ENCODE measurements at places on chromosomes 1 and 21. TPM values are rescaled to one million over a fixed set of nuclear protein-coding genes. Genes with fewer than 3 reads are reported as not detected.
A peak's percentile ranks its signal among the peaks of the same experiment; 100 is the strongest.

DNA sequence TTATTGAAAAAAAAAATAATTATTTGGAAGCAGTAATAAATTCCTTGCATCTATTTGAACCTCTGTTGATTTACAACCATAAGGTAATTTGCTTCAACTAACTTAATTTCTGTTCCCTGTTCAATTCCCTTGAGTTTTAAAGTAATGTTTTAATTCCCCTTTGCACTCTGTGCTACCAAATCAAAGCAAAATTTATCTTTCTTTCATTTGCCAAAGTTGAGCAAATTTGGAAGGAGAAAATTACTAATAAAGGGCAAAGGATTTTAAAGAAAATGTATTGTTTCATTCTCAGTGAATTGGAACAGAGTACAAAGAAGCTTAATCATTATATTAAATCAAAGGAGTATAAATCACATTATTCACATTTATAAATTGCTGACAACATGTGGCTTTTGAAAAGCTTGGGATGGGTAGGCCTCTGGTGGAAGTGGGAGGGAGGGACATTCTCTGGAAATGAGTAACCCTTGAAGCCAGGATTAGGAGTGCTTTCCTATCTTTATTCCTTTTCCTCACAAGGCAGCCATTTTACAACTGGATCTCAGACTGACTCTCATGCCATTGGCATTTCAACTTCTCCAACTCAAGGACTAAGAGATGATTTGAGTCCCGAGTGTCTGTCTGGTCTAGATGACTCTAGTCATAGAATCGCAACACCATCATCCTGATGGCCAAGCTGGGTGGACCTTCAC is 331.6 kb upstream of the DUSP10 start:
- DNase-seq = no peak

DNA sequence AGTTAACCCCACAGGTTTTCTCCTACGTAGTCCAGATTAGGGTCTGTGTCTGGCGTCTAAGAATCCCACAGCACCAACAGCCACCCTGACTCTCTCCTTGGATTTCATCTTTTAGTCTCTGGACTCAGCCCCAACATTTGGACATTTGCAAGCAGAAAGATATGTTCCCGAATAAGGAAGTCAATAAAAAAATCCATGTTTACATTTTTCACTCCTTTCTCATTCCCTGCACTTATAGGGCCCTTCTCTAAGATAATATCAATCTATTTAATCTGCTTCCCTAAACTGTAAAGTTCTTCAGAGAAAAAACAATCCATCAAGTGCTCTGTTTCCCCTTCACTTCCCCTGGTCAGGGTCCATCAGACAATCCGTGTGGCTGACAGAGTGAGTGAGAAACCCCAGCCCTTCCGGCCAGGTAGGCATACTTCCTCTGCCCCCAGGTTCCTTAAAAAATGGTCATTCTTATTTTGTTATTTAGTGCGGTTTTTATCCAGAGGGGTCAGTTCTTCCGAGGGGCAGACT is 105.9 kb upstream of the CDC42BPA start:
- DNase-seq = no peak

GRCh38 chr1:193104907-193105820 is at the start of gene GLRX2:
Gene GLRX2 (minus strand): TSS chr1:193105414. CDS start chr1:193105382, 32 bp downstream.
- DNase-seq = peak; percentile 71

DNA sequence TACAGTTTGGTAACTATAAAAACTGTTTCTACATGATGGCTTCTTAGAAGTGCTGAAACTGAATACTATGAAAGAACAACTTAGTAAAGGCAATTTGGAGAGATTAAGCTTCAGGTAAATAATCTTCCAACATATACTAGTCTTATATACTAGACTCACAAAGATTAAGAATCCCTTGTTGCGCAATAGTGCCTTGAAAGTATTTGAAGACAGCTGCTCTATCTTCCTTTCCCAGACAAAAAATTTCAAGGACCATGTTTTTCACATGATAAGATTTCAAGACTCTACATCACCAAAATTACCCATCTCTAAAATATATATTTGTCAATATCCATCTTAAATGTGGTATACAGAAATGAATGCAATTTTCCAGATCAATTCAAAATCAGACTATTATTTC is 37.7 kb upstream of the ASPM start:
- DNase-seq = no peak

GRCh38 chr1:189550498-189550897 is 927.2 kb downstream of the BRINP3 start:
- no peak for DNase-seq

GRCh38 chr1:46302641-46303037 is 777 bp downstream of the LRRC41 start:
- DNase-seq = no peak

DNA sequence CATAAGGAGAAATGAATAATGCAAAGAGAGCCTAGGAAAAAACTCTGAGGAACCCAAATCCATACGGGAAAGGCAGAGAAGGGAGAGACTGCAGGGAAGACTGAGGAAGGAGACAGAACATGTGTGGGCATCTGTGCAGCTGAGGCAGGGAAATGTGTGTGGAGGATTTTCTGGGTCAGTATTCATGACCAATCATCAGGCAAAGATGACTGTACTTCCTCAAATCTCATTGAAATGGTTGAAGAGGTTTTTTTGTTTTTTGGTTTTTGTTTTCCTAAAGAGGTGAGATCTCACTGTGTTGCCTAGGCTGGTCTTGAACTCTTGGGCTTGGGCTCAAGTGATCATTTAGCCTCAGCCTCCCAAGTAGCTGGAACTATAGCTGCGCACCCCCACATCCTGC is 15.7 kb downstream of the DIP2A start:
- no peak for DNase-seq

- no peak for DNase-seq
Measured at GRCh38 chr1:73755649-73756048, 442.3 kb downstream of the LRRIQ3 start.

DNA sequence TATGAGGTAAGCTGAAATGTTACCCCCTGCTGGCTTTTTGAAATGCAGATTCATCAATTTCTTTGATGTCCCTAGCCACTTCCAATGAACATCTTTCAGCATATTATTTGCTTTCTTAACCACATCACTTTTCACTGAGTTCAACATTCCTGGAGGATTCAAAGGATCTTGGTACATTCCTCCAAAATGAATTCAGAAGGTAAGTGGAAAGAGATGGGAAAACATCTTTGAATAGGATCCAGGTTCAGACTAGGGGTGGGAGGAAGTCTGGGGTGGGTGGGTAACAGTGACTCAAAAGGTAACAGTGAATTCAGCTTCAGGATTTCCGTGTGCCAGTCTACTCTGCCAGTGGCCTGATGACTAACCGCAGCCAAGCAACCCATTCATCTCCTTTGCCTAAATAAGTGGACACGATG is 180.7 kb downstream of the ZC3H11B start:
- DNase-seq = no peak

- DNase-seq = no peak
Measured at GRCh38 chr1:15902882-15903281, 55.4 kb downstream of the SPEN start.

DNA sequence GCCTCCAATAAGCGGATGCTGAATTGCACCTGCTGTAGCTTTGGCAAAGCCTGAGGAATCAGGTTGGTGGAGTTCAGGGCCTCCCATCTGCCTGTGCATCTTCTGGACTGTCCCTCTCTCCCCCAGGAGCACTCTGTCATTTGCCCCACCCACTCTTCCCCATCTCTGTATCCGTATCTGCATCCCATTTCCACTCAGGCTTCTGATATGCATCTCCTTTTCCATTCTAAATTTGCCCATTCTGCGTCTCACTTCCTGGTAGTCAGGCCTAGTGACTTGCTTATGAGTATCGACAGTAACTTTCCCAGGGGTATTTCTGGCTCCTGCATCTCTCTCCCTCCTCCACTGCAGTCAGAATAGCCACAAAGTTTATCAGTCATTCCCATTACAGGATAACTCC is 15.6 kb downstream of the MR1 start:
- no peak for DNase-seq

GRCh38 chr1:175250027-175250426 is 57.5 kb upstream of the KIAA0040 start:
- DNase-seq = no peak

DNA sequence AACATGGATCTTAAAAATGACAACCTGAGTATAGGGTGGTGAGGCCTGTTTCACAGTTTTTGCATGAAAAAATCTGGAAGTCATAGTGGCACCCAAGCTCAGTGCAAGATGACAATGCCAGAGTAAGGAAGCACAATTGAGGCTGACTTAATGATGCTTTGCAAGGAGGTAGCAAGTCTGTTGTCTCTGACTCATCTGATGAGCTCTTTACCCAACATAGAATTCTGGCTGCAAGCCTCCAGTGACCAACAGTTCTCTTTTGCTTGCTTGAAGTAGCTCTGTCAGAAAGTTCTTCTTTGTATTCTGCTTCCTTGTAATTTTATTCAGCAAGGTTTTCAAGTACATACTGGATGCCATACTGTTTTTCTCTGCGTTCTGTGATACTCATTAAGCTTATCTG is 117.1 kb downstream of the FOXD2 start:
- no peak for DNase-seq

DNA sequence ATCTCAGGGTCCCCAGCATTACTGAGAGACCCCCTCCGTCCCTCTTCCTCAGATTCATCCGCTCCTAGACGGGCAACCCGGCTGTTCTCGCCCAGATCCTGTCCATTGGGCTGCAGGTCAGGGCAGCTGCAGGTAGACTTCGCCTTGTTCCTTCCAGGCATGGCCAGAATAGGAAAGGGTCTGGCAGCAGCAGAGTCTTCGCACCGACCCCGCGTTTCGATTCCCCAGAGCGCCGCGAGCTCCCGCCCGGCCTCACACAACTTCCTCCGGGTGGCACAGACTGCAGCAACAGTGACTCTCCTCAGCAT is 265 bp downstream of the NRDC start:
- DNase-seq = no peak

DNA sequence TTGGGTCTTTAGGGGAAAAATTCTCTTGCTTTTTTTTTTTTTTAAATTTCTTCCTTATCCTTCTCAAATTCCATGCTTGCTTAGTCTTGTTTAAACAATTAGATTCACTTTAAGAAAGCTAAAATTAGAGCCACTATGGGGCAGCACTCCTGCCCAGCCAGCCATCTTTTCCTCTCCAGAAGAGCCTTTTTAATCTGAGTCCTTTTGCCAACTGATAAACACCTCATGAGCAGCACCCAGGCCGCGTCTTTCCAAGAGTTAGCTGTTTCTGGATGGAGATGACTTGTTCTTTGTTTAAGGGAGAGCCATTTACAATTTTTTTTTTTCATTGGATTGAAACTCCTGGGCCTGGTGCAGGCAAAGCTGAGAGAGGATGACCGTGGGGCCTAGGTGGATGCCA is 53.3 kb upstream of the TSPAN2 start:
- no peak for DNase-seq

DNA sequence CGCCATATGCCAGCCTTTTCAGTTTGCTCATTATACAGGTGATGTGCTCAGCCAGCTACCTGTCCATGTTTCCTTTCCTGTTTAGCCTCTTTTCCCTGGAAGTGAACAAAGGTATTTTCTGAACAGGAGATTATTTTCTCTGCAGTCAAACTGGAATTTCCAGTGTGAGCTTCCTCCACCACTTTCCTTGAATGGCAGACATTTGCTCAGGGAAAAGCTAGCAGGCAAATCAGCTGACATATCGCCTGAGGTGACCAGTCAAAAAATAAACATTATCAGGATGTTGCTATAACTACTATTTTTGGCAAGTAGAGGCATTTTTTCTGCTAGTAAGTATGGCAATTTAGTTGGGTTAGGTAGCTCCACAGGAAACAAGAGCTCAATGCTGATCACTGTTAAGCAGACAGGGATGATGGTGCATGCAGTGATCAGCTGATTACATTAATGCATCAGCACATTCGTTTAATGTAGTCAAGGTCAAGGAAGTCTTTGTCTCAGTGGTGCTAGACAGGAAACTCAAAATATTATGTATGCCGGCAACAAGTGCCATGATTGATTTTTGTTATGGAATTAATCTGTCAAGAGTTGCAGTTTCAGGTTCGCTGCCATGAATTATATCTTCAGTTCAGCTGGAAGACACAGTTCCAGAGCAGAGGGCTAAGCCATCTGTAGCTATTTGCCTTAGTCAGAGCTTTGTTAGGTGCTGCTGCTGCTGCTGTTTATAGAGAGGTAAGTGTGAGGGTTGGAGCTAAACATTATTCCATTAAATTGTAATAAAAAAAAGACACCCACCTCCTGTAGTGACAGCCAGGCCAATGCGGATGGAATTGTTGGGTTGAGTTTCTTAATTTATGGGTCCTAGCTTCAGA is 179.7 kb upstream of the ST6GALNAC5 start:
- DNase-seq = no peak

- no peak for DNase-seq
Measured at GRCh38 chr21:46064870-46065214, 33.1 kb upstream of the COL6A2 start.

DNA sequence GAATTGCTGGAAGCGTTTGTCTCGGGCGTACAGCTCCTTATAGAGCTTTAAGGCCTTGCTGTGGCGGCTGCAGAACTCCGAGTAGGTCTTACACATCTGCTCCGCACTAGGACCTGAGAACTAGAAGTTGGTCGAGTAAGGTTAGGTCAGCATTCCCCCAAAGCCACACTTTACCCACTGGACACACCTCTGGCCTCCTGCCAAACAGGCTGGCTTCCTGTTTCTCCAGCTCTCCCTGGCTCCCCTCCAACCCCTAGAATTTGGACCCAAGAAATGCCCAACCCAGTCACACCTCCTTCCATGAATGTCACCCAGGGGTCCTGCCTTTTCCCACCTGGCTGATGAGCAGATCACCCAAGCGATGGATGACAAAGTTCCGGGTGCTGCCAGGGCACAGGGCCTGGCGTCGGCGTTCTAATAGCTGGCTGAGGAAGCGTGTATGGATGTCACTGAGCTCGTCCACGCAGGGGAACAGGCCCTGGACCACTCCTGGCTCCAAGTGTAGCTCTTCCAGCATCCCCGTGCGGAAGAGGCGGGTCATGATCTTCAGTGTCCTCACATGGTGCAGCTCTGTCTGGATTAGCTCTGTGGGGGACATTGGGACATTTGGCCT is 15.6 kb downstream of the ARHGEF2 start:
- DNase-seq = no peak

The SERPINC1 gene
- 0.61 TPM for total RNA-seq

The ASCL5 gene
- 0.15 TPM for total RNA-seq

The CACNA1S gene
- not detected for total RNA-seq

The WDR4 gene
- total RNA-seq = 34.8 TPM

The NMNAT2 gene
- not detected for total RNA-seq

All from HCT116 (cell line).